ENCODE measurements at places on chromosomes 7 and 10.

DNA sequence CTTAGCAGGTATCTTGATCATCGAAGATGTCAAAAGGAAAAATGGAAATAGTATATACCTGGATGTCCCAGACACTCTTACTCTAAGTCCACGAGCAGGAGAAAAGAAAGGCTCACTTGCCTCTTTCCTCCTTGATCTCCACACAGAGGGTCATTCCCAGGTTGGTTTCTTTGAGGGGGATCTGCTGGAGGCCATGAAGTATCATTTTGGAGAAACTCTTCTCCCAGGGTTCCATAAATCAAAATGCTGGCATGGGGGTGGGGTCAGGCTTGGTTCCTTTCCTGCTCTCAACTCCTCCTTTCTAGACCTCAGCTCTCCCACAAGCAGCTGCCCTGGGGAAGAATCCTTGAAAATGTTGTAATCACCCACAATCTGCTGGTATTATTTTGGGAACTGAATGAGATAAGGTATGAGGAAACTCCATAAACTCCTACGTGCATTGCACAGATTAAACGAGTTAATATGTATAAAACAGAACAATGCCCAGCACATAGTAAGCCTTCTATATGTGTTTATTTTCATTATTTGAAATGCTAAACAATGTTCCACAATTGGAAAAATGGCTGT is 54.4 kb downstream of the PRKCQ start:
- DNase-seq = no peak

- DNase-seq = no peak
Observed at GRCh38 chr7:6168477-6168868, 104.0 kb downstream of the CYTH3 start.

GRCh38 chr7:85054306-85054705 is 132.6 kb downstream of the SEMA3D start:
- DNase-seq = no peak

DNA sequence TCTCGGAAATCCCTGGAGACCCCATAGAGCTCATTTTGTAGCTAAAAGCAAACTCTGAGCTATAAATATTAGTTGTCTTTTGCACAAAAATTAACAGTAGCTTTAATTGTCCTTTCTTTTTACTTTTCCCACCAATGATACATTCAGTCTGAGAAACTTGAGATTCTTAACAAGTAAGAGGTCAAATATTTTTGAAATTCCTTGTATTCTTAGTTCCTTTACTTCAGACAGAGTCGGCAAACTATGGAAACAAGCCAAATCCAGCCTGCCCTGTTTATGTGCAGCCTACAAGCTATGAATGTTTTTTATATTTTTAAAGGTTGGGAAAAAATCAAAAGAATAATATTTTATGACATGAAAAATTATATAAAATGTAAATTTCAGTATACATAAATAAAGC is 146.6 kb downstream of the CTNNA3 start:
- no peak for DNase-seq

DNA sequence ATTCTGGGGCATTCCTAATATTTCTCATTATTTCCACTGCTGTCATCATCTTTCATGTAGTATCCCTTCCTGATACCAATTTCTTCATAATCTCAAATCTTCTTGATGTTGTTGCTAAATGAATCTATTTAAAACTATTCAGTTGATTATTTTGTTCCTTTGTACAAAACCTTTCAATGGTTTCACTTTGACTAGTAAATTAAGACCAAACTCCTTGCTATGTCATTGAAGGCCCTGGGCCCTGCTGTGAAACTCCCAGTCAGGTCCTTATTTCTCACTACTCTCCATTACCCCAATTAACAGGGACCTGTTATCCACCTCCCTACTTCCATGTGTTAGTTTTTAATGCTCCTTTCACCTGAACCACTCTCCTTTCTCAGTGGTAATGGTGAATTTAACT is 97.0 kb downstream of the CTTNBP2 start:
- DNase-seq = no peak

DNA sequence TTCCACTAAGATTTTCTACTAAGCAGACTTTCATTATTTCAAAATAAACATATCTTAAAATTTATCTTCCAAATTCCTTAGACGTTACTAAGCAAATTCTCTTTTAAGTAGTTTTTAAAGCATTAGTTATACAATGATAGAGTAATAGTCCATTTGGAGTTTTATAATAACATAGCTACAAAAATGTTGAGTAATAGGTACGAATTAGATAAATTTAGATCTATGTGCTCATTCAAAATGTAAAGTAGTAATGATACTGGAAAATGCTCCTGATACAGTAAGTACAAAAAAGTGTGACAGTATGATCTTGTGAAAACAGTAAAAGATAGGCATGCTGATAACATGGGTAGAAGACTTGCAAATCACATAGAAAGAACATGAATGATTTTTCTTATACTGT is 4.5 kb downstream of the DMTF1 start:
- DNase-seq = no peak

- no peak for DNase-seq
Observed at GRCh38 chr7:55556031-55556430, 16.3 kb downstream of the VOPP1 start.

GRCh38 chr7:27180431-27181420 is 4.3 kb downstream of the HOXA11 start:
- DNase-seq = no peak

GRCh38 chr10:86017841-86018734 is 348.5 kb downstream of the GRID1 start:
- no peak for DNase-seq

DNA sequence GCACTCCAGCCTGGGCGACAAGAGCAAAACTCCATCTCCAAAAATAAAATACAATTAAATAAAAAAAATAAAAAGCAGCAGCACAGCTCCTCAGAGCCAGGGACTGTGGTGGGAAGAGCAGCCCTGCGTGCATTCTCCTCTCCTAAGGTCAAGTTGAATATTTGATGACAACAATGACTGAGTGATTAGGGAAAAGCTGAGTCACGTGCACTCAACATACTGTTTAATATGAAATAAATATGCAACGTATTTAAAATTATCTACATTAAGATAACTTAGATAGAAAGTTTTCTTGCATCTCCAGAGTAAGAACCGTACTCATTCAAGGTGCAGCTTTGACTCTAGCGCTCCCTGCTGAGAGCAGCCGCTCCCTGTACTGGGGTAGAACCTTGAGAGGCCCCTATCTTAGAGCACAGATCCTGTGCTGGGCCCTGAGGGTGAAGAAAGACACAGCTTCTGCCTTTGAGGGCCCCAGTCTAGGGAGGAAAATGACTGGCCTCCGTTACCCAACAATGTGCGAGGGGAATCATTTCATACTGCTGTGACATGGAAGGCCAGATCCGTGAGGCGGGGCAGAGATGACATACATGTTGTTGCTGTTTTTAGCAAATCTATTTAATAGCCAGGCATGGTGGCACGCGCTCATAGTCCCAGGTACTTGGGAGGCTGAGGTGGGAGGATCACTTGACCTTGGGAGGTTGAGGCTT is 81.1 kb downstream of the SVIL start:
- DNase-seq = no peak

- no peak for DNase-seq
Observed at GRCh38 chr7:92875719-92876118, 39.3 kb upstream of the CDK6 start.

GRCh38 chr10:113423981-113424721 is 128.7 kb upstream of the HABP2 start:
- DNase-seq = no peak

GRCh38 chr10:14244801-14245211 is 85.9 kb downstream of the FRMD4A start:
- DNase-seq = no peak

DNA sequence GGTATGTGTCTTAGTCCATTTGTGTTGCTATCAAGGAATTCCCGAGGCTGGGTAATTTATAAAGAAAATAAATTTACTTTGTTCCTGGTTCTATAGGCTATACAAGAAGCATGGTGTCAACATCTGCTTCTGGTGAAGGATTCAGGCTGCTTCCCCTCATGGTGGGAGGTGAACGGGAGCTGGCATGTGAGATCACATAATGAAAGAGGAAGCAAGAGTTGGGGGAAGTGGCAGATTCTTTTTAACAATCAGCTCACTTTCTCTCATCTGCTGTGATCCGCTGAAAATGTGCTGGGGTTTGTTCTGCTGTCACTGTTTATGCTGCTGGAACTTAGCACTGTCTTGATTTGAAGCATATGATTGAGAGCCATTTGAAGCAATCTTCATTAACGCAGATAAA is 730.0 kb upstream of the SORCS1 start:
- no peak for DNase-seq

DNA sequence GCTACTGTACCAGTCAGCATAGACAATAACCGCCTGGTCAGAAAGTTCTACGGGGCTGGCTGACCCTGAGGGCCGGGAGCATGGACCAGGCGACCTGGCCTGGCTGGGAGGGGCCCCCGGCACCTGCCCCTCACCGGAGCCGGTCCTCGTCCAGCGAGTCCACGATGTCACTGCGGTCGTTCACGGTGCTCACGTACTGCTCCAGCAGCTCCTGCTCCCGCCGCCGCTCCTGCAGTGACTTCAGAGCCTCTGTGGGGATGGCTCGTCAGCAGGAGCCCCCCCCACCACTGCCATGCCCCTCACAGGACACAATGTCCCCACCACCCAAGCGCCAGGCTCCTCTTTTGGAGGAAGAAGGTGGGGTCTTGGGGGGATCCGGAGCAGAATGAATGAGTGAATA is 22.7 kb downstream of the MICALL2 start:
- no peak for DNase-seq

DNA sequence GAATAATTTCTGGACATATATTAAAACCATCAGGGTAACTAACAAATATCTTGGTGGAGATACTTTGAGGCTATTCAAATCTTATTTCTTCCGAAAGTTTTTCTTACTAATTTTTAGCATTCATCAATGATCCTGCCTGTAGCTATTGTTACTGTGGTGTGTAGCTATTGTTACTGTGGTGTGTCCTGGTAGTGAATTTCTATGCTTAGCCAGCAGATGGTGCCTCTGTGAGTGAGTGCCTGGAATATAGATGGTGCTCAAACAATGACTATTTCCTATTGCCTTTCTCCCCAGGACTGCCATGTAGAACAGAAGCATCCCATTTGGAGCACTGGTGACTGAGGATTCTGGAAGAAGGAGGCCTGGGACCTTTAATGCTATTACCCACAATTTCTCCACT is 245.7 kb downstream of the CCSER2 start:
- DNase-seq = no peak

DNA sequence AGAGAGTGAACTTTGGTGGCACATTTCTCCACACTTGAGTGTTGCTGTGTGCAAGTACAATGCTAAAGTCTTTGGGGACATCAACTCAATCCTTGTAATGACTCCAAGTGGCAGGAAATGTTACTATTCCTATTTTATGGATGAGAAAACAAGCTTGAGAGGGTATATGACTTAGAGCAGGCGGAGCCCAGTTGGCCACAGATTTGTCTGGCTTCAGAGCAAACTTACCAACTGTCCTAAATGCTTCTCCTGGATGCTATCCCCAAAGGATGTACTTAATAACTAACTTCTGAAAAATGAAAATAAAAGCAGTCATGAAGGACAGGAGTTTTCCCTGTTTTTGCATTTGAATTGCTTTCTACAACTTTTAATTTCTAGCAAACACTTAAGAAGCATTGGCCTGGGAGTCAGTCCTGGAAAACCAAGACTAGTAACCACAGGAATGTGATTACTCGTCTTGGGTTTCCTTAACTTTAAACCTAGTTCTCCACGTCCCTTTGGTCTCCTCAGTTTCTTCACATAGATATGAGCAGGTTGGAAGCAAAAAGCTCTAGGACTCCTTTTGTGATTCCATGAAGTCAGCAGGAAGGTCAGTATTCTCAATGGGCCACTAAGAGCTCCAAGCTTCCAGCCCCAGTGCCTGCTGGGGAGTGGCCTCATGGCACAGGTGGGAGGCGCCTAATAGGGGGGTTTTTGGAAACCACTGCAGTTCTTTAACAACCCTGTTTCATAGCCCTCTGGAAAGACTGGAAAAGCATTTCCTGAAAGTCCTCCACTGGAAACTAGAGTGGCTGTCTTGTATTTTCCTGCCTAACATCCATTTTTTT is 140.8 kb downstream of the GLCCI1 start:
- no peak for DNase-seq

GRCh38 chr10:72095195-72095594 is 6.8 kb upstream of the SPOCK2 start:
- no peak for DNase-seq

GRCh38 chr7:136018104-136018503 is 40.9 kb upstream of the MTPN start:
- no peak for DNase-seq

DNA sequence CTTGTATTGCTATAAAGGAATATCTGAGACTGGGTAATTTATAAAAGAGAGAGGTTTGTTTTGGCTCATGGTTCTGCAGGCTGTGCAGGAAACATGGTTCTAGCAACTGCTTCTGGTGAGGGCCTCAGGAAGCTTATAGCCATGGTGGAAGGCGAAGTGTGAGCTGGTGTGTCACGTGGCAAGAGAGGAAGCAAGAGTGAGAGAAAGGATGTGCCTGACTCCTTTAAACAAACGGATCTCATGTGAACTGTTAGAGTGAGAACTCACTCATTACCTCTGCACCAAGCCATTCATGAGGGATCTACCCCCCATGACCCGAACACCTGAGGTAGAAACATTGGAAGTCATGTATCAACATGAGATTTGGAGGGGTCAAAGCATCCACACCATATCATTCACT is 7.7 kb upstream of the ITPRIP start:
- DNase-seq = no peak

- DNase-seq = no peak
Observed at GRCh38 chr10:114479836-114480235, 75.5 kb upstream of the AFAP1L2 start.

GRCh38 chr10:97828721-97829120 is 20.9 kb upstream of the GOLGA7B start:
- no peak for DNase-seq

DNA sequence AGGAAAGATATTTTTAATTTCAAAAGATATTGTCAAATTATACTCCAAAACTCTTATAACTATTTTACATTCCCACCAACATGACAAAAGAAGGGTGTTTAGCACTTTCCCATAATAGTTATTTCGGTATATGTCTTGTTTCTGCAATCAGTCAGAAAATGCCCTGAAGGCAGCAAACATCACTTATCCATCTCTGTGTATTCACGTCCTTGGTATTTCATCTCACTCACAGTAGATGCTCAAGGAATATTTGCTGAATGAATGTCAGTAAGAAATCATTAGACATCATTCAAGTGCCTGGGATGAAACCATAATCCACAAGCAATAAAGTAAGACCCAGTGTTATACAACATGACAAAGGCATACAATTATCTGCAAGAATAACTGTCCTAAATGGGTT is 112.7 kb downstream of the GFRA1 start:
- DNase-seq = no peak

GRCh38 chr7:92699560-92699959 is 109.4 kb upstream of the FAM133B start:
- no peak for DNase-seq

- DNase-seq = no peak
Observed at GRCh38 chr10:116247691-116248090, 25.3 kb downstream of the GFRA1 start.

Data from progenitor cell of endocrine pancreas (in vitro differentiated cells).